ENCODE measurements at places on chromosomes 16 and 17.

GRCh38 chr16:10312784-10313724 is 72.8 kb upstream of the ATF7IP2 start:
- no peak for DNase-seq

- DNase-seq, result no peak
Observed at GRCh38 chr17:76049239-76049638, 22.1 kb upstream of the EVPL start.

DNA sequence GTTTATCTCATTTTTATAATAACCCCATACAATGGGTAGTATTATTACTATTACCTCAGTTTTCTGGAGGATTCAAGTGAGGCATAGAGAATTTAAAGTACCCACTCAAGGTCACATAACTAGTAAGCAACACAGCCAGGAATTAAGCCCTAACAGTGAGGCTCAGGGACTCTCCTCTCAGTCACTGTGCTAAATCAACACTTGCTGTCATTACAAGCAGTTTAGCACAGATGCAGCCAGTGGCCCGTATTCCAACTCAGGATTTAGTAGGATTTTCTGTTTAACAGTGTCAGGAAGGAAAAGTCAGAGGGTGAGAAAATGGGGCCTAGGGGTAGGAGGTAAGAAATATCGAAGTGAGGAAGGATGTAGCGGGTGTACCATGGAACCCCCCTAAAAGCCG is 536.9 kb downstream of the TMEM114 start:
- no peak for DNase-seq

- DNase-seq, result no peak
Observed at GRCh38 chr16:84511831-84512230, 7.4 kb upstream of the MEAK7 start.

DNA sequence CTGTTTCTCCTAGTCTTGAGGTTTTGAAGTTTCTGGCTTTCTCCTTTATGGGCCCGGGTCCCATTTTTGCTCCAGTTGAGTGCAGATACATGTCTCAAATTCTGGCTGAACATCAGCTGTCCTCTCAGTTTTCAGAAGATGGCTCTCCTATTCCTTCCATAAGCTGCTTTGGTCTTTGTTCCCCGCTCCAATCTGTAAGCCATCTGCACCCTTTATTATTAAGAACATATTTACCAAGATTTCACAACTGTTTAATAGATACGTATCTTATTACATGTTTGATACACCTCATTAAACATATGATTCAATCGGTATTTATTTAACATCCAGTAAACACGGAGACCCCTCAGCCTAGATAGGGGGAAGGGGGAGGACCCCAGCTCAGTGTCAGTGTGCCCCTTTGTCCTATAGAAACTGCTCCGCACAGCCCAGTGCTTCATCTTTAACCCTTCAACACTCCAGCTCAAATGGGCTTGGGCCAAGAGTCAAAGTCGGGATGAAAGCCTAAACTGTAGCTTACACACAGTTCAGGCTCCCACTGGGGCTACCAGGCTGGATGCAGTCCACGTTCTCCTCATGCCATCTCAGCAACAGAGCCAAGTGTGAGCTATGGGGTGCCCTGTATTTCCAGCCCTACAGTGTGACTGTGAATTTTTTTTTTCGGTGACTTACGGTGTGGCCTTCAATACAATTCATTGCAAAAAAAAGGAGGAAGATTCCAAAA is 166.0 kb upstream of the ZFHX3 start:
- peak; percentile 46 for DNase-seq

- no peak for DNase-seq
Observed at GRCh38 chr16:50574745-50575136, 26.5 kb downstream of the NKD1 start.

- peak; percentile 67 for DNase-seq
Observed at GRCh38 chr16:57038166-57038565, 48.8 kb downstream of the NLRC5 start.

- DNase-seq, result no peak
Observed at GRCh38 chr17:46759141-46759540, 59.4 kb downstream of the WNT3 start.

DNA sequence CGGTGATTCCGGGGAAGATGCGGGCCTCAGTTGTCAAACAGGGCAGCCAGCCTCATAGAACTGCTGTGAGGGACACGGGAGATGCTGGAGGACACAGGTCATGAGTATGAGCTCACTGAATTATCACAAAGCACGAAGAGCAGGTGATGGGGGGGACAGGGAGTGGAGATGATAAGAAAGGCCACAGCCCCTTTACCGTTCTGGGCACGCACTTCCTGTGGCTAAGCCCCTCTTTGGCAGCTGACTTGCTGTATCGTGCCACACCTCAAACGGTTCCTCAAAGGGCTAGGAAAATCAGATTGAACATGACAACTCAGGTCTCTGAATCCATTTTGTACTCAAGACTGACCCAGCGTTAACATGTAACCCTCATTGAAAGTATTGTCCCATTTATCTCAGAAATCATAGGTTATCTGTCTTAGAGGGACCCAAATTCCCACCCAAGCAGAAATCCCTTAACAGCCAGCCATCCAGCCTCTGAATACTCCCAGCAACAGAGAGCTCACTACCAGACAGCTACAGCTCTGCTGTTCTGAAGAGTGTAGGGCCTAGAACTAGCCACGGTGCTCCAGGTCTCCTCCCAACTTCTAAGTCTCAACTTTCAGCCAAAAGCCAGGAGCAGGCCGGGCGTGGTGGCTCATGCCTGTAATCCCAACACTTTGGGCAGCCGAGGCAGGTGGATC is 5.0 kb upstream of the SRL start:
- DNase-seq, result no peak

- no peak for DNase-seq
Observed at GRCh38 chr17:35051183-35051578, 12.3 kb downstream of the RFFL start.

DNA sequence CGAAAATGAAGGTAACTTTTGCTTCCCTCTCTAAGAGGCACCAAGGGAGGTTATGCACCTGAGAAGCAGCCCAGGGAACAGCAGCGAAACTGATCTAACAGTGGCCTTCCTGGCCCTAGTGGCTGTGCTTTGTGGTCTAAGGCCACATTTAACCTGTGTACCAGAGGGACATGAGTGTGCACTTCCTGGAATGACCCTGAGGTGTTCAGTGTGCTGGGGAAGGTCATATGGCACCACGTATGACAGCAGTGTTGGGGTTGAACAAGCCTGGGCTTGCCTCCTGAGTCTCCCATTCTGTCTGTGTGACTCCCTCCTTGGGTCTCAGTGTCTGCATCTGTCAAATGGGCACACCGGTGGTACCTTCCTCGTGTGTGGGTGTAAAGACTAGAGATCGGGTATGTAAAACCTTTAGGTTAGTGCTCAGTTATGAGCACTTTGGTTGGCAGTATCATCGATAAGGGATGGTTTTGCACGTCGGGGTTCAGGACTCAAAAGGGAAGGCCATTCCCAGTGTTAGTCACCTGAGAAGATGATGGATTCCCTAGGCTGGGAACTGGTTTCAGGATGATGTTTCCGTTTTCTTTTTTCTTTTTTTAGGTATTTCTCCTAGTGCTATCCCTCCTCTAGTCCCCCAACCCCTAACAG is 31.9 kb downstream of the PLCG2 start:
- no peak for DNase-seq

GRCh38 chr16:85616607-85617321 is 3.6 kb downstream of the GSE1 start:
- no peak for DNase-seq

DNA sequence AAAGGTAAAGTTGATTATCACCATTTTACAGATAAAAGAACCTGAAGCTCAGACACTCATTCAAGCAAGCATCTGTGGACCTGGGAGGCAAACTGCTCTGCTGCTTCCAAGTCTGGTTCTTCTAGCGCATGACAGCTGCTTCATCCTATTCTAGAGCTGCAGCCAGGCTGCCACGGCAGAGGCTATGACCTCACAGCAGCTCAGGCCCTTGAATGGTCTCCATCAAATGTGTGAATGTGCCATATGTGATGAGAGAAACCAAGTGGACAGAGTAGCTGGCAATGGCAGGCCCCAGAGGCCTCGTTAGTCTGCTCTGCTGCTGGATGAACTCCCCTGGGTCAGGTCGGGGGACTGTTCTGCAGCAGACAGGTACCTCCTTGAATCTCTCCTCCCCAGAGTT is 30.7 kb upstream of the FOXJ1 start:
- DNase-seq, result no peak

DNA sequence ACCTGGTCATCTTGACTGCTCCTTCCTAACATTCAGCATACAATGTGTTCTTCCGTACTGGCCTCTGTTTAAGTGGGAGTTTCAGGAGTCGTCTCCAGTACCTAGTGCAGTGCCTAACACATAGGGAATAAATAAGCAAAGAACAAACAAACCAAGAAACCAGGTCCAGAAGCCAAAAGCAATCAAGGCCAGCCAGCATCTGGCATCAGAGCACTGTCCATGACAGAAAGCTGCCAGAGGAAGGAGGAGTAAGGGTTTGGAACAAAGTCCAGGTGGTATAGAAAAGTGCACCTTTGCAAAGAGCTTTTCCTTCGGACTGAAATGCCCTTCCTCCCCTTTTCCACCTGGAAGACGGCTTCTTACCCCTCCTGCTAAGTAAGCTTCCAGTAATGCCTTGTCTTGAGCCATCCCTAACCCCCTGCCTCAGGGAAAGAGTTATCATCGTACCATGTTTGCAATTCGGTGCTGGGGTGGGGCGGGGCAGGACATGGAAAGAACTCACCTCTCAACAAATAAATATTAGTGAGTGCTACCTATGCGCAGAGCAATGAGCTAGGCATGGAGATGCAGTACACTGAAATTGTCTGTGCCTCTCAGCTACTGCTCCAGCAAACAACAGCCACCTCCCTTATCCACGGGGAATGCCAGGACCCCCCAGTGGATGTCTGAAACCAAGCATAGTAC is 47.6 kb downstream of the C17orf67 start:
- DNase-seq, result no peak

DNA sequence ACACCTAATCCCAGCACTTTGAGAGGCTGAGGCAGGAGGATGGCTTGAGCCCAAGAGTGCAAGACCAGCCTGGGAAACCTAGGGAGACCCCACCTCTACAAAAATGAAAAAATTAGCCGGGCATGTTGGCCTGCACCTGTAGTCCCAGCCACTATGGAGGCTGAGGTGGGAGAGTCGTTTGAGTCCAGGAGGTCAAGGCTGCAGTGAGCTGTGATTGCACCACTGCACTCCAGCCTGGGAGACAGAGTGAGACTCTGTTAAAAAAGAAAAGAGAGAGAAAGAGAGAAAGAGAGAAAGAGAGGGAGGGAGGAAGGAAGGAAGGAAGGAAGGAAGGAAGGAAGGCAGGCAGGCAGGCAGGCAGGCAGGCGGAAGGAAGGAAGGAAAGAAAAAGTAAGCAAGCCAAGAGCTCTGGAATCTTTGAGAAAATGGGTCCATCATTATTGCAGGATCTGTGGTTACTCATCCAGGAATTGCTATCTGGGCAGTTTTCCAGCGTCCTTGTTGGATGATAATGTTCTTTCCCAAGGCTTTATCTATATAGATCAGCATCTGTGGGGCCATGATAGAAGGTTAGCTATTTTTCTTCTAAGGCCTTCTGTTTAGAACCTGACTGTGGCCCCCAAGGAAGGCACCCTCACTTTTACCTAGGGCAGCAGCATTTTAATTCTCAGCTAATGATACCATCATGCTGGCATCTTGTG is 533.2 kb upstream of the CDH5 start:
- peak; percentile 95 for DNase-seq

DNA sequence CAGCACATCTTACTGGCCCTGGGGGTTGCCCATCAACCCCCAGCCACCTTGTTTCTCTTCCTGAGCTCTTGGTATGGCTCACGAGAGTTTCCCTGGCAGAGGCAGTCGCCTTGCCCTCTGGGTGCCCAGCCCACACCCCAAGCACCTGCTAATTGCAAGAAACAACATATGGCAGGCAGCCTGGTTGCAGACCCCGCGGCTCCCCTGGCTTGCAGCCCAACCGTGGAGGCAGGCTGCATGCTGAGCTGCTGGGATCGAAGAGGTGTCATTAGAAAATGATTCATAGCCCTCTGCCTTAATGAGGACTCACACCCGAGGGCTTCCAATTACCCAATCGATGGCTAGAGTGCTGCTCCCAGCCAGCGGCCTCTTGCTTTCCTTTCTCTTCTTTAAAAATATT is 115.7 kb downstream of the TMEM114 start:
- DNase-seq, result no peak

GRCh38 chr17:48571826-48572417 is 6.2 kb downstream of the HOXB4 start:
- DNase-seq, result no peak

DNA sequence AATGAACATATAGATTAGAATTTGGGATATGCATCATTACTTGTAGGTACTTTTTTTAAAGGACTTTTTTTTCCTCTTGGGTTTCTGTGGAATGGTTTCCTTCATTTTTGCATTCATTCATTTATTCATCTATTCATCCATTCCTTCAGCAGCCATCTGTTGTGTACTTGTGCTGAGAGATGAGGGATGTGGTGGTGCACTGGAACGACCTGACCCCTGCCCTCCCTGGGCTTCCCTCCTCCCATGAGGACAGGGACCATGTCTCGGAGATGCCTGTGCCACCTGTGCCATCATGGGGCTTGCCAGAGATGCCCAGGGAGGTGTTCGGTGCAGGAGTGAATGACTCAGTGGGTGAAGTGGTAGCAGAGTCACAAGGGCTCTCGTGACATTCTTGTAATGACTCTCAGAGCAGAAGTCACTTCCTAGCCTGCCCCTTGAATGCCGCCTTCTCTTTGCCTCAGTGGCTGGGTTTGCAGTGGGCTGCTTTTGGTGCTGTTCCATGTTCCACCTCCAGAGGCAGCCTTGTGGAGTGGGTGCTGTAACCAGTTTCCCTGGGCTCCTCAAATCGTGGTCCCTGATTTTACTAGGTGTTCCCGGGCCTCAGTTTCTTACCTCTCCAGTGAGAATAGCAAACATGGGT is 43.9 kb downstream of the CLEC16A start:
- no peak for DNase-seq

DNA sequence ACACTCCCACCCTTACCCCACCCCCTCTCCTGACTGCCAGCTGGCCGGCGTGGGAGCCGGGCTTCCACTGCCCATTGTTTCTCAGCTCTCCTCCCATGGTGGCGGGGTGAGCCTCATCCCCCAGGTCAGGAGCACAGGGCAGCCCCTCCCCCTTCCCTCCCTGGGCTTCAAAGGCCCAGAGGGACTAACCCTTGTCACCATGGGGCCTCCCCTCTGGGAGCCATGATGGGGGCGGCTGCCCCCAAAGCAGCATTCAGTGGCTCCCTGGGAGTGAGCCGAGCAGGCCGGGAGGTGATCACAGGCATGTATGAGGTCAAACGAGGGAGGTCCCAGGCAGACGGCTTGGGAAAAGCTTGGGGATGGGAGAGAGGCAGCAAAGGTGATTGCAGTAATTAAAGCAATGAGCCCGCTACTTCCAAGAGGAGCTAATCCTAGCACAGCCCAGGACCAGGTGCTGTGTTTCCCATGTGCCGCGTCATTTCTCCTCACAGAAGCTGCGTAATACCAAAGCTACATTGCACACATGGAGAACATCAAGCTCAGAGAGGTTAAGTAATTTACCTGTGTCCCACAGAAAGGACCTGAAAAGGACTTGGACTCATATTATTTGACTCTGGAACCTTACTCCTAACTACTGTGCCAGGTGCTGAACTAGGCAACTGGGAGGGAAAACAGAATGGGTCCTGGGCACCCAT is 24.5 kb downstream of the CDK5RAP3 start:
- DNase-seq, result no peak

- DNase-seq, result peak; percentile 92
Observed at GRCh38 chr17:50270435-50271362, 3.6 kb upstream of the TMEM92 start.
